Activated naive CD8-positive, alpha-beta T cell treated with anti-CD3 and anti-CD28 coated beads for 36 hours (primary cell): ENCODE measurements at places on chromosomes 16 and 17. TPM values are rescaled to one million over a fixed set of nuclear protein-coding genes. Genes with fewer than 3 reads are reported as not detected.

DNA sequence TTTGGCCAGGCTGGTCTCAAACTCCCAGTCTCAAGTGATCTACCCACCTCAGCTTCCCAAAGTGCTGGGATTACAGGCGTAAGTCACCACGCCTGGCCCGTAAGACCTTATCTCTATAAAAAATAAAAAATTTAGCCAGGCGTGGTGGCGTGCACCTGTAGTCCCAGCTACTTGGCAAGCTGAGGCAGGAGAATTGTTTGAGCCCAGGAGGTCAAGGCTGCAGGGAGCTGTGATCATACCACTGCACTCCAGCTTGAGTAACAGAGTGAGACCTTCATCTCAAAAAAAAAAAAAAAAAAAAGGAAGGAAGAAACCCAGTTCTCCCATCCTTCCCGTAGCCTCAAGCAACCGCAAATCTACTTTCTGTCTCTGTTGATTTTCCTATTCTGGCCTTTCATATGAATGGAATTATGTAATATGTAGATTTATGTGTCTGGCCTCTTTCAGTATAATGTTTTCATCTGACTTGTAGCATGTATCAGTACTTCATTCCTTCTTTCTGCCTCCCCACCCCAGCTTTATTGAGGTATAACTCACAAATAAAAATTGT lies 11.2 kb downstream of the CASC3 start:
- no peaks in the 10 kb centered on the region for H3K27me3 ChIP-seq
- peaks cover 51% of the 10 kb centered on the region for H3K36me3 ChIP-seq
- H3K4me3 ChIP-seq = no peak overlapping the region
- no peak for DNase-seq

DNA sequence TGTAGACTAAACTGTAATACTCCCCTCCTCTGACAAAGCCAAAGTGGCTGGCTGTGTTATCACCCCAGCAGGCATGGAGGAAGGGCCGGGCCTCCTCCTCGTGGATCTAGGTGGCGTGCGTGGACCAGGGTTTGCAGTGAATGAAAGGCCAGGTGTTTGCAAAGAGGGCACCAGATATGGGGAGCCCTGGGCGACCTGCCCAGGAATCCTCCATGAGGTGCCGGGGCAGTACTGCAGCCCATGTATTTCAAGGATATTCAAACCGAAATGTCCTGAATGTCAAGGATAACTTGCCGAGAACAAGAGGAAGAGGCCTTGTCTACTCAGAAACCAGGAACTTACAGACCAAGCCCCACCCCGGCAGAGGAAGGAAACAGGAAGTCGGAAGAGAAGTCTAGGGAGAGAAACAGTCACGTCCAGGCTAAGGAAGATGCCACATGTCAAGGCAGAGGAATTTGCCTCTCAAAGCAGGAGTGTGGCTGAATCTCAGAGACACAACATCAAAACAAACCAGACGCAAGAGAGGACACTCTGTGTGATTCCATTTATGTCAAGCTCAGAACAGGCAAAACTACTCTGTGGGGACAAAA lies 13.7 kb upstream of the OSGIN1 start:
- peaks cover 6% of the 10 kb centered on the region for H3K4me1 ChIP-seq
- no peak overlapping the region for H3K4me3 ChIP-seq
- no peaks in the 10 kb centered on the region for H3K27me3 ChIP-seq
- DNase-seq = no peak
- no peaks in the 10 kb centered on the region for H3K36me3 ChIP-seq

The DPEP3 gene
- 0.29 TPM for total RNA-seq

DNA sequence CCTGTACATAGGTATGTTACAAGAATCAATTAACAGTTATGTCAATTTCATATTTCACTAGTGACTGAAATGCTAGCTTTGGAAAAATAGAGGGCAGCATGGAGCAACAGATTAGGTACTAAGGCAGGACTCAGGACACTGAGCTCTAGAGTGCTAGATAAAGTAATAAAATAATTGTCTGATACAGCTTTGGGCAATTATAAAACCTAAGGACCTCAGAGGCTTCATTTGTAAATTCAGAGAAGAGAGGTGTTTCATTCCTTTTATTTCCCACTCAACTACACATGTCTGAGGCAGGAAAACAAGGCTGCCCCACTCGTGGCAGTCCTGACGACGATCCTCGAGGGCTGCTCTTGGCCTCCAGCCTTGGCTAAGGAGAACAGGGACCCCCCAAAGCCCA lies 81.5 kb downstream of the CA4 start:
- peaks cover 4% of the 10 kb centered on the region for H3K36me3 ChIP-seq
- H3K4me1 ChIP-seq = peaks cover 6% of the 10 kb centered on the region
- no peak for DNase-seq
- H3K27ac ChIP-seq = no peak overlapping the region

- H3K4me3 ChIP-seq = no peak overlapping the region
- peaks cover 52% of the 10 kb centered on the region for H3K4me1 ChIP-seq
- peak overlapping the region; percentile 56 for H3K27ac ChIP-seq
- H3K36me3 ChIP-seq = peaks cover 12% of the 10 kb centered on the region
- no peaks in the 10 kb centered on the region for H3K27me3 ChIP-seq
These were observed 9.7 kb downstream of the LUC7L3 start for GRCh38 chr17:50728881-50729765.

The SCGB1C2 gene
- total RNA-seq = not detected

DNA sequence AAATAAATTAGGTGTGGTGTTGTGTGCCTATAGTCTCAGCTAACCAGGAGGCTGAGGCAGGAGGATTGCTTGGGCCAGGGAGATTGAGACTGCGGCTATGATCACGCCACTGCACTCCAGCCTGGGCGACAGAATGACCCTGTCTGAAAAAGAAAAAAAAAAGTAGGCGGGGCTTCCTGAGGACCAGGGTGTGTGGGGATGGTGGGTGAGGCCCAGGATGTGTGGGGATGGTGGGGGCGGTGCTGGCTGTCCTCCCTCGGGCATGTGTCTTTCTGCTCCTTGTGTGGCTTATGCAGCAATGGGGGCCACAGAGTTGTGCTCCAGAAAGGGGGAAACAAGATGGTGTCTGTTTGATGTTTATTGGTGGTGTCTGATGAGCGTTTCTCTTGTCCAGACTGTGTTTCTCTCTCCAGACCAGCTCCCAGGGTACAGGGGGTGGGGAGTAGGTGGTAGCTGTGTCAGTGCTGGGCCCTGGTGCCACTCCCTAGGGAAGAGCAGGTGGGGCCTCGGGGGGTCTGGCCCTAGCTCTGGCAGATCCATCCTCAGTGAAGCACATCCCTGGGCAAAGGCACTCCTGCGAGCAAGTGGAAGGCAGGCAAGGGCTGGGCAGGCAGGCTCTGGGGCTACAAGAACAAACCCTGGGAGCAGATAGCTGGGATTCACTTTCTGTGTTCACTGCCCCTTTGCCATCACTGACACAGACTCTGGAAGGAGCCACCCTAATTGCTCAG lies 2.3 kb downstream of the LCAT start:
- H3K27ac ChIP-seq = peak overlapping the region; percentile 70
- H3K36me3 ChIP-seq = peaks cover 26% of the 10 kb centered on the region
- no peaks in the 10 kb centered on the region for H3K27me3 ChIP-seq
- DNase-seq = no peak
- H3K4me3 ChIP-seq = no peak overlapping the region

- H3K4me1 ChIP-seq = no peaks in the 10 kb centered on the region
- DNase-seq = no peak
- peaks cover 2% of the 10 kb centered on the region for H3K36me3 ChIP-seq
These were observed 327.9 kb downstream of the SLC39A11 start for GRCh38 chr17:72764632-72765041.

DNA sequence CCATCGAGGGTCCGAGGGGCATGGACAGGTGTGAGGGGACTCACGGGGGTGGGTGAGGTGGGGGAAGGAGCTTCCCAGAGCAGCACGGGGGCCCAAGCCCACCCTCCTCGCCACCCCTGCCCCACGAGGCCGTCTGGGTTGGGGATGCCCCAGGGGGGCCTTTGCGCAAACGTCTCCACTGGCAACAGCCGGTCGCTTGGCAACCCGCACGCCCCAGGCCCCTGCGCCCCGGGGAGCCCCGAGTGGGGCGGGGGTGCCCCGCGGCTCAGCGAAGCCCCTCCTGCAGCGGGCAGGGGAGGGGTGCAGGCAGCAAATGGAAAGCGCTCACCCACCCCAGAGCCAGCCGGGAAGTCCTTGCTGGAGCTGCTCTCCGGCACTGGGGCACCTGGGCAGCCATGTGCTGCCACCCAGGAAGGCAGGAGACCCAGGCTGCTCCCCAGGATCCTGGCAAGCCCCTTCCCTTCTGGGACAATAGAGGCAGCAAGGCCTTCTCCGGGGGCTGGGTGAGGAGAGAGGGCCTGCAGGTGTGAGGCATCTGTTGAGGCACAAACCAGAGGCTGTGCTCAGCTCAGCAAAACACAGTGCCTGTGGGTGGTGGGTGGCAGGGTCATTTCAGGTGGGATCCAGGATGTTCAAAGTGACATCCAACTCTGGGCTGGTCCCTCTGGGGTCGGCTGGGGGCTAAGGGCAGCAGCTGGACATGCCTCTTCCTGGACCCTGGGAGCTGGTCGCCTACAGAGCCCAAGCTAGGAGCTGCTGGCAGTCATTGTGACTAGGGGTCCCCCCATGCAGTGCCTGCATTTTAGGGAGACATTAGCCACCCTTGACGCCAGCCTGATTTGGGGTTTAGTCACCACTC lies 80.9 kb upstream of the CBX4 start:
- DNase-seq = no peak
- no peaks in the 10 kb centered on the region for H3K36me3 ChIP-seq
- peaks cover 13% of the 10 kb centered on the region for H3K27me3 ChIP-seq
- H3K4me1 ChIP-seq = no peaks in the 10 kb centered on the region
- H3K4me3 ChIP-seq = no peak overlapping the region

- H3K4me1 ChIP-seq = peaks cover 69% of the 10 kb centered on the region
- peaks cover 4% of the 10 kb centered on the region for H3K36me3 ChIP-seq
- no peak for DNase-seq
- H3K27ac ChIP-seq = peak overlapping the region; percentile 72
- H3K4me3 ChIP-seq = peak overlapping the region; percentile 53
These were observed 10.4 kb downstream of the NHERF1 start for GRCh38 chr17:74758848-74759168.

DNA sequence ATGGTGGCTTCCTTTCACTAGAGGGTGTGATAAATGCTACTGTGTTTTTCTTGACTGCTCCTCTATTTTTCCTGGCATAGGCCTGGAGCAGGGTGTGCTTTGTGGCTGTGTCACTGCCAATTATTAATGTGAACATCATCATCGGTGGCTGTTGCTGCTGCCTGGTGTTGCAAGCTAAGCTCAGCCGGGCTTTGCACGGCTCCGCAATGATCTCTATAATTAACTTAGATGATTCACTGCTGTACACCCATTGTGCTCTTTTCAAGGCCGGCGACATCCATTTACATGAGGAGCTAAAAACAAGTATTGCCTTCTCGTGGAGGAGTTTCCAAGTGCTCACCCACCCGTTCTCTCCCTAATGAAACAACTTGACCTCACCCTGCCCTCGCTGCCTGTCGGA lies 160.1 kb upstream of the IRX3 start:
- H3K27ac ChIP-seq = no peak overlapping the region
- no peaks in the 10 kb centered on the region for H3K4me1 ChIP-seq
- H3K36me3 ChIP-seq = no peaks in the 10 kb centered on the region
